ENCODE measurements at places on chromosomes 2 and 18.

DNA sequence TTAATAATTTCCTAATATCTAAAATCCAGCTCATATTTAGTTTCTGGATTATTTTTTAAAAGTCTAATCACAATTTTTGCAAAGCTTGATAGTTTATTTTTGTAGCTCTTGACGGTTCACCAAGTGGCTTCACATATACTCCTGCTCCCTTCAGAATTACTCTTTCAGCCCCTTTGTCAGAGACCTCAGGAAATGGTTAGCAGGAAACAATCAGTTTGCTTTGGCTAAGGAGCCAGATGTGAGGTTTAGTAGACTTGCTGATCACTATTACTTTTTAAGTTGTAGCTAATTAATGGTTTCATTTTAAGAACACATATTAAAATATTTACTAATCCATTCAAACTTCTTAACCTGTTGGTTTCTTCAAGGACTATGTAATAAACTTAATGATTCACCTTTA is 2.3 kb downstream of the RBBP8 start:
- DNase-seq: no peak

GRCh38 chr2:56040189-56040588 is 116.6 kb upstream of the EFEMP1 start:
- DNase-seq: no peak

GRCh38 chr18:41886126-41886807 is 68.8 kb upstream of the PIK3C3 start:
- no peak for DNase-seq

DNA sequence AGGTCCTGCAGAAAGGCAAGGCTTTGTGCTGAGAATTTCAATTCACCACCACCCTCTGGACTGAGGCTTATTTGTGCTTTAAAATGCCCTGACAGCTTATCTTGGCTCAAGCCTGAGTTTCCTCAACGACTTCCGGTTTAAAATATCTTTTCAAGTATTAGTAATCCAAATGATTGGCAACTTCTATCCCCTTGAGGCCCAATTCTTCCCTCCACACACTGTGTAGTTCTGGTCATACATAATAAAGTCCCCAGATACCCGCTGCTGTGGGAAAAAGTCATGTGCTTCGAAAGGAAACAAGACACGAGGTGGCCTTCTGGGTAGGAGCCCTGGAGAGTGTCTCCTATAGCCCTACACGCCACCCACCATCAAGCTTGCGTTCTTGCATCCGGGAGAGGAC is 393.4 kb downstream of the ALK start:
- DNase-seq: no peak

DNA sequence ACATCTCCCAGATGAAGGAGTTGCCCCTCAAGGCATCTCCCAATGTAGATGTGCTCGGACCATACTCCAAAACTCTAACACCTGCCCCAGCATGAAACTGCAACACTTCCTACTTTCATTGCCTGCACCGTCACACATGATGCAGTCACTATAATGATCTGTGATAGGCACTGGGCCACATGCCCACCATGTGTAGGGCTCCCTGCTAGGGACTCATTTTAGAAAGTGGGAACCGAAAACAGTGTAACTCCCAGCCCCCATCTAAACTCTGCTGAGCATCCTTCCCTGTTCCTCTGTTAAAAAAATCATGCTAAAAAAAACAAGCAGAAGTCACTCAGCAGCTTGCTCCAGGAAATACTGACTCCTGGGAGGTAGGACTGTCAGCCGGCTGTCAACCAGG is 496.1 kb upstream of the RAB6C start:
- DNase-seq: no peak

DNA sequence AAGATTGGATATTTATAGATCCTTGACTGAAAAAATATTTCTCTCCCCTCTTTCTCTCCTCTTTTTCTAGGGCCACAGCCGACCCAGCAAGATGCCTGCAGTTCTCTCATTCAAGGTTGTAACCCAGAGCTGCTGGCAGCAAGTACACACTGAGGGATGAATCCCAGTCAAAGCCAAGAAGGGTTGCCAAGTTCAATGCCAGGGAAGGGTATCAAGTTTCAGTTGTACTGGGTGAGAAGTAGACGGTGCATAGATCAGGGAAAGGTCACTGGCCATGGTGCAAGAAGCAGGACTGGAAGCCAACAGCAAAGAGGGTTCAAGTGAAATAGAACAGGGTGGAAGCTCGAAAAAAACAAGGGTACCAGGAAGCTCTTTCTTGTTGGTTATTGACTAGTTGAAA is 170.2 kb downstream of the NRP2 start:
- DNase-seq: no peak

GRCh38 chr2:120720746-120721375 is 14.8 kb upstream of the GLI2 start:
- no peak for DNase-seq

- no peak for DNase-seq
These were observed 112.4 kb downstream of the FEZ2 start for GRCh38 chr2:36485521-36485920.

DNA sequence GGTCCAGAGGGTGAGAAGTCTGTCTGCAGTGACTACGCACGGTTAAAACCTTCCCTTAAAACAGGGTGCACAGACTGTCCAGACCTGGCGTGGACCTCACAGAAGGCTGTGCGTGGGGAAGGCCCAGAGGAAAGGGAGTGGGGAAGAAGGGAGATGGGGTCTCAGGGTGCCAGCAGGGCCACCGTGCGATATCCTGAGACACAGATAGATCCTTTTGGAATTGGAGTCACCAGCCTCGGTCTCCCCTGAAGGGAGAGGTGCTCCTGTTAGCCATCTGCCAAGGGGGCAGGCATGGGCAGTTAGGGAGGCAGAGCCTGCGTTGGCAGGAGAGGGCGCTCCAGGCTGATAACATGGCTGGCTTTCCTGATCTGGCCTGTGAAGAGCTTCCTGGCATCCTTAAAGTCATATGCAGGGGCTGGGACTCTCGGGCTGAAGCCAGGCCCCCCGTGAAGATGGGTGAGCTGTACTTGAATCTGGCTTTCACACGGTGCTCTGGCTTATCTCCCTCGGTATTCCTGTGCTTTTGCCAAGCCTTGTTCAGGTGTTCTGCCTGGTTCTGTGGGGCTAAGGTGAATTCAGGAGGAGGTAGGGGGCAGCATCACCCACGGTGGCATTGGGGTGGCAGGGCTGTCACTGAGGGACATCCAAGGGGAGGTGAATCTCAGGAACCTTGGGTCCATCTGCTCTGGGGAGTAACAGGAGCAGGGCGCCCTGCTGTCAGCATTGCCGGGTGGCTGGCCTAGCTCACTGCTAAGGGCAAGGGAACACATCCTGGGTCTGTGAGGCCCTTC is 107.2 kb upstream of the SMAD2 start:
- DNase-seq: no peak

DNA sequence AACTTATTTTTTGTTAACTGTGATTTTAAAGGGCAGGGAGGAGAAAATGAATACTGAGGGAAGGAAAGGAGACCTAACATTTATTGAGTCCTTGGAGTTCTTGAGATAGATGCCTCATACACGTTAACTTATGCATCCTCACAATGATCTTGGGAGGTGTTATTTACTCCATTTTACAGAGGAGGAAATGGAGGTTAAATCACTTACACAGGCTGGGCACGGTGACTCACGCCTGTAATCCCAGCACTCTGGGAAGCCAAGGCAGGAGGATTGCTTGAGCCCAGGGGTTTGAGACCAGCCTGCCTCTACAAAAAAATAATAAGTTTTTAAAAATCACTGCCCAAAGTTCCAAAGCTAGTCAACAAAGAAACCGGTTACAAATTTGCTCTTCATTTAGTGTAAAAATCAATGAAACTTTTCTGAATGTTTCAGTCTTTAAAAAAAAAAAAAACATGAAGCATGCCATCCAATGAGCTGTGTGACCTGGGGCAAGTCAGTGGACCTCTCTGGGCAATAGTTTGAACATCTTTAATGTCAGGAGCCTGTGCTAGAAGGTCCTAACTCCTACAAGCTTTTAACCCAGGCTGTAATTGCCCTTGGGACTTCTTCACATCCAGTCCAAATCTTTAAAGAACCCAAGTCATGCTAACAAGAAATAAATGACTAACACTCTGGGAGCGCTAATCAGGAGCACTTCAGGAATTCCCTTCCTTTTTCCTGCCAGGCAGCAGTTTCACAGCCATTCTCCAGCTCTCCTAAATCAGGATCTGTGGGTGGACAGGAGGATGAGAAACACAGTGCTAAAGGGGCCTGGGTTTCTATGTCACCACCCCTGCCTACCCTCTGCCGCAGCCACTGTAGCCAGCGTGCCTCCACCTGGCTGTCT is 176.4 kb downstream of the TMEM247 start:
- no peak for DNase-seq

GRCh38 chr2:22842205-22842869 is 542.6 kb upstream of the KLHL29 start:
- no peak for DNase-seq

DNA sequence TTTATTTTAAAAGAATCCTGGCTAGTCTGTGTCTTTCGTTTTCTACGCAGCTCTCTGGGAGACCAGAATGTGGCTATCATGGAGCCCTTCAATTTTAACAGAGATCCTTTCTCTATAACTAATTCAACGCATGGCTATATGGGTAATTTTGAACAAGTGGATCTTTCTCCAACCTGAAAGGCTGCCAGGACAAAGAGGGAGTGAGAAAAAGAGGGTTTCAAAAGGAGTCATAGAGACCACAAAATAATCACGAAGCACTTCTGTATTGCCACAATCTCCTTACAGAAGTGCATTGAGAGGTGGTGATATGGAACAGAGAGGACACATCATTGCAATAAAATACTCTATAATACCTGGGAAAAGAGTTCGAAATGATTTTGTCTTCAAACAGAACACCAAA is 21.7 kb upstream of the CDH2 start:
- DNase-seq: no peak

GRCh38 chr2:237261327-237261726 is 152.6 kb downstream of the COL6A3 start:
- no peak for DNase-seq
